Naive thymus-derived CD8-positive, alpha-beta T cell (primary cell): ENCODE measurements at places on chromosomes 4 and X. TPM values are rescaled to one million over a fixed set of nuclear protein-coding genes. Genes with fewer than 3 reads are reported as not detected.

- H3K27ac ChIP-seq: no peak overlapping the region
- DNase-seq: no peak
Measured at GRCh38 chr4:79358438-79358837, 32.6 kb upstream of the NAA11 start.

GRCh38 chr4:186037692-186038658 is 31.0 kb upstream of the TLR3 start:
- H3K4me3 ChIP-seq: no peak overlapping the region
- H3K27me3 ChIP-seq: peaks cover 31% of the 10 kb centered on the region
- H3K4me1 ChIP-seq: no peaks in the 10 kb centered on the region

DNA sequence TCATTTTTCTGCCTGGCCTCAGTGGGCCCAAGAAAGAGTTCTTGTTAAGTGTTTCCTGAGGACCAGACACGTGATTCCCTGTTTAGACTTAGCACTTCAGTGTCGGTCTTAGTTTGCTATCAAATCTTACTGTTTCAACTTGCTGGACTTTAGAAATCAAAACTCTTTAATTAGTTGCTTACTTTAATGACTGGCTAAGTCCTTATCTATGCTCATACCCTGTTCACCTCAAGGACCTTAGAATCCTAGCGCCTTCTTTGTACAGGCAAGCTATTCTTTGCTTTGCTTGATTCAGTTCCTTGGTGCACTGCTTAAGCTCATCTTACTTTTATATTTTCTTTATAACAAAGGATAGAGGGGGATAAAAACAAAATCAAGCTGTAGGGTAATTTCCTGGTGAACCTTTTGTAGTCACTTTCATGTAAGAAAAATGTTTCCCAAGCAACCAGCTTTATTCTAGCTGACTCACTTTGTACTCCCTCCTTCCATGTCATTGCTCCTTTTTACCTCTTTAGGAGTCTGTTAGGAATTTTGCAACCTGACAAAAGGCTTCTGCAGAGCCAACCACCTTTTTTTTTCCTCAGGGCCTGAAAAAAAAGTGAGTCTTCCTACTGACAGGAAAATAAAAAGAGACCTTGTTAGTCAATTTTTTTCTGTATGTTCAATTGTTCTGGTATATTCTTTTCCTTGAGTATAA is 14.7 kb downstream of the WDR44 start:
- H3K36me3 ChIP-seq: no peaks in the 10 kb centered on the region
- DNase-seq: no peak
- peaks cover 40% of the 10 kb centered on the region for H3K4me1 ChIP-seq
- peak overlapping the region; percentile 11 for H3K27ac ChIP-seq

The AREG gene
- 0.98 TPM for polyA plus RNA-seq

DNA sequence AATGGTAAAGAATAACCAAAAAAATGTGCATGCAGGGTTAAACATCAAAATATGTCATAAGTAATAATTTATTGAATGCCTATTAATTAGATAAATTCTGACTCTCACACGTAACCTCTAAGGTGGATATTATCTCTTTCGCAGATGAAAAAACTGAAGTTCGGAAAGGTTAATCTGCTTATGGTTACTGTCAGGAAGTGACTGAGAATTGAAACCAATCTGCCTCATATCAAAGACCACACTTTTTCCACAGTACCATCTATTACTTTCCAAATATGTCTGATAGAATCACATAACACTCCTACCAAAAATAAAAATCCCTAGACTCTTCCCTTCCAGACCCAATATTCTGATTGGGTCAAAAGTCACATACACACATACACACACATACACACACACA is 6.2 kb downstream of the CHIC2 start:
- H3K27ac ChIP-seq: peak overlapping the region; percentile 63

DNA sequence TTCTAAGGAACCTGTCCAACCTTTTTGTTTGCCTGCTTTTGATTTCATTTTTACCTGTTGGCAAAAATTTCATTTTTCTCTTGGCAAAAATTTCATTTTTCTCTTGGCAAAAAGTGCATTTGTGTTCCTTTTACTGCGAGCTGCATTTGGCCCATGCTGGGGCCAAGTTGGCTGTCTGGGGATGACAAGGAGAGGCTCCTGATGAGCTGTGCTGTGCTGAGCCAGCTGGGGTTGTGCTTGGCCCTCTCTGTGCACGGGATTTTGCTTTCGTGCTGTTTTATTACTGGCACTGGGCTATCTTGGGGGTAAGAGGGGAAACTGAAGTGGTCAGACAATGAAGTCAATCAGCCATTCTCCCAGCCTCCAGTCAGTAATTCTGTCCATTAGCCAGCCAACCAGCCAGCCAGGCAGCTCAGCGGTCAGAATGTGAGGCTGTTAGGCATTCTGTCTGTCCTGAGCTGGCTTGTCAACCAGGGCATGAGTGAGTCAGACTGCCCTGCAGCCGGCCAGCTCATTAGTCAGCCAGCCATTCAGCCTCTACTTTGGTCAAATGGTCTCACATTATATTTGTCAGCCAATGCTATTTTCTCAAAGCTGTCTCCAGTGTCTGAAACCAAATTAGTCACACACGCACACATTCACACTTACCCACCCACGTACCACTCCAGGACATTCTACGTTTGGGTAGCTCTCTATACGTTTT is 56.9 kb upstream of the PRPS1 start:
- no peak for DNase-seq
- H3K27ac ChIP-seq: no peak overlapping the region
- no peak overlapping the region for H3K4me3 ChIP-seq

GRCh38 chrX:130393451-130394074 is 8.1 kb upstream of the GPR119 start:
- no peaks in the 10 kb centered on the region for H3K4me1 ChIP-seq
- H3K36me3 ChIP-seq: no peaks in the 10 kb centered on the region
- no peak overlapping the region for H3K27ac ChIP-seq
- peaks cover 10% of the 10 kb centered on the region for H3K27me3 ChIP-seq
